ENCODE measurements at places on chromosomes 4 and X.

- no peak for DNase-seq
These were observed 61.3 kb downstream of the SPINK2 start for GRCh38 chr4:56760183-56760582.

DNA sequence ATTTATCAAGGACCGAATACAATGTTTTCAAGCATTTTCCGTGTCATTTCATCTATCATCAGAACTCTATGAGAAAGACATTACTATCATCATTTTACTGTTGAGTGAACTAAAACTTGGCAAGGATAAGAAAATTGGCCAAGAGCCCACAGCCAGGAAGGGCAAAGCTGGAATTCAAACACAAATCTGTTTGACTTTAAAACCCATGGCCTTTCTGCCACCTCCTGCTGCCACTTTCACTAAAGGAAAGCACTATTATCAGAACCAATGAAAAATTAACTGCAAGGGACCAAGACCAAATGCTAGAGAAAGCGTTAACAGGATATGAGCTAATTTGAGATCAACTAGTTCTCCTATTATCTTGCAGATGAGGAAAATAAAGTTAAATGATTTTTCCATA, 2759.2 kb downstream of the ARAP2 start:
- no peak for DNase-seq

DNA sequence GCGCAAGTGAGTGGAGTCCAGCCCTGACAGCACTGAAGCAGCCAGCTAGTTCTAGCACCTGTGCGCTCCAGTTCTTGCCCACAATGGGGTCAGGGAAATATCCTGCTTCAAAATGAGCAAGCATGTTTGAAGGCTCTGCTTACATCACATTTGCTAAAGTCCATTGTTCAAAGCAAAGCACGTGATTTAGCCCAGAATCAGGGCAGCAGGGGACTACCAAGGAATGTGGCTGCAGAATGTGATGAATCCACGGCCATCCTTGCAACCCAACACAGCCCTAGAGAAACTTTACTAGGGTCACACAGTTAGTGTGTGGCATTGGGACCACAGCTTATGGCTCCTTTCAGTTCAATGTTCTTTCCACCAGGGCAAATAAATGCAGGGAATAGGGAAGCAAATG, 47.3 kb upstream of the SMIM31 start:
- DNase-seq, result no peak

DNA sequence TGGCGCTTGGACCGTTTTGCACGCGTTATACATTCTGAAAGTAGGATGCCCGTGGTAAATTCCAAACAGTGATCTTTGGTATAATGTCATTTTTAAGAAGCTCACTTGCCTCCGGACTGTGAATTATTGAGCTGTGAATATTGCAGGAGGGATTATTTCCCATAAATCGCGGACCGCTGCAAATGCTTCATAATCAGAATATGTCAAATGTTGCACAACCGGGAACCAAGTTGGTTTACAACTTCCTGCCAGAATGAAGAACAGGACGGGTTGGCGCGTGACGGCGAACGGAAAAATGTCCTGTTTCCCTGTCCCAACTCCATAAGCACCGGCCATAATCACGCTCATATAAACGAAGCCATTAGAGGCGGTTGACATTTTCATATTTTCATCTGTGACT, 67.6 kb downstream of the SHOX start:
- no peak for DNase-seq

GRCh38 chr4:133151691-133152329, 2.7 kb downstream of the PCDH10 start:
- peak; percentile 8 for DNase-seq

GRCh38 chr4:10203851-10204250, 87.3 kb upstream of the WDR1 start:
- no peak for DNase-seq

DNA sequence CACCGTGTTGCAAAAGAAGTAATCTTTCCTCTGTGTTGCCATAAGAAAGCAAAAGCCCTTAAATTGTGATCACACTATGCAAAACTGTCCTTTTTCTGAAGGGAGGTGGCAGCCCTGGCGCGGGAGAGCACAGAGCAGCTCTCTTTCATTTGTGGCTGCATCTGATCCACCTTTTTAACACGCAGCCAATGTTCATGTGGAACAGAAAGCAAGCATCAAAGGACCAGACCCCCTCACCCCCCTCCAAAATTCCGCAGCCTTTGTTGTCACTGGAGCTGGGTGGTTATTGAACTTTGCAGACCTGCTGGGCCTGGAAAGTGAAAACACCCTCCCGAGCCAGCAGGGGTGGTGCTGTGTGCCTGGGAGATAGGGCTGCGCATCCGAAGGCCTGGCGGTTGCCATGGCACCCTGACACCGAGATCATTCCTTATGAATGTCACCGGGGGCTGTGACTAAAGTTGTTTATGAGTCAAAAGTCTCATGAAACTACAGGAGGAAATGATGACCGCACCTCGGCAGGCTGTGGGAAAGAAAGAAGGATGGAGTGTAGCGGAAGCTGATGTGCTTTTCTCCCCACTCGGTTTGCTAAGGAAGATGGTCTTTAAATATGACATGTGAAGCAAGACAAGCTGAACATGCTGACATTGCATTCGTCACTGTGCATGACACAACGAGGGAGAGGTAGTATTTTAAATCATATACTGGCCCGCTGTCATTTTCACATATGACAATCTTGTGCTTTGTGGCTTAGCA, 367.4 kb downstream of the UNC5C start:
- no peak for DNase-seq

- no peak for DNase-seq
These were observed 30.9 kb downstream of the REELD1 start for GRCh38 chr4:146245246-146245645.

DNA sequence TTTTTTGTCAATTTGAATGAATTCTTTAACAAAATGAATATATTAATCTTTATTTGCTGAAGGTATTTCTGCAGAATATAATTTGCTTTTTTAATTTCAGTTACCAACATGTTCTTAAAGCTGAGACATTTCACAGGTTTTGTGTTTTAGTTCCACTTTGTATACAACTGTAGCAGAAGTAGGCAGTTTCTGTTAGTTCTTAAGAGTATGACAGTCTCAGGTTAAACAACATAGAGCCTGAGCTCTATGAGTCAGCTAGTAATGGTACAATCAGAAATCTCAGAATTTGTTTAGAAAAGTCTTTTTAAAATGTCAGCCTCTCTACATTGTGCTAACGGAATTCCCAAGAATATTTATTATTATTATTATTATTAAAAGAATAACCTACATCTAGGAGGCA, 50.4 kb downstream of the GSTCD start:
- no peak for DNase-seq

- DNase-seq, result no peak
These were observed 22.2 kb downstream of the PSAPL1 start for GRCh38 chr4:7412554-7412912.

- no peak for DNase-seq
These were observed 67.8 kb downstream of the SMC1A start for GRCh38 chrX:53354669-53355068.

GRCh38 chr4:119100655-119101054, 35.0 kb upstream of the MYOZ2 start:
- DNase-seq, result no peak

DNA sequence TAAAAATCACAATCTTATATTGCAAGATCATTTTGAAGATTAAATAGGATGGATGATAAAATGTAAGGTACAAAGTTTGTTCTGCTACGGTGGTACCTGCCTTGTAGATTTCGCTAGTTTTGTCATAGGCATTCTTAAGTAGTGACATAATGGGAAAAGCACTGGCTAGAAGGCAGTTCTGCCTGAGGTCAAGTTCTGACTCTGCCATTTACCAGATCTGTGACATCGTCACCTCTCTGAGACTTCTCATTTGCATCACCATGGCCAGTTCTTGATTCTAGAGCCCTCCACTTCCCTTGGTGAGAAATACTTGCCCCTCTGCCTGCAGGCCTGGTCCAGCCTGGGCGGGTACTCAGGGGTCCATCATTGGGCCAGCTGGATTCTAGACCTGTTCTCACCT, 85.2 kb downstream of the HS3ST1 start:
- no peak for DNase-seq

- no peak for DNase-seq
These were observed 16.4 kb downstream of the SMIM10L2A start for GRCh38 chrX:135437867-135438733.

DNA sequence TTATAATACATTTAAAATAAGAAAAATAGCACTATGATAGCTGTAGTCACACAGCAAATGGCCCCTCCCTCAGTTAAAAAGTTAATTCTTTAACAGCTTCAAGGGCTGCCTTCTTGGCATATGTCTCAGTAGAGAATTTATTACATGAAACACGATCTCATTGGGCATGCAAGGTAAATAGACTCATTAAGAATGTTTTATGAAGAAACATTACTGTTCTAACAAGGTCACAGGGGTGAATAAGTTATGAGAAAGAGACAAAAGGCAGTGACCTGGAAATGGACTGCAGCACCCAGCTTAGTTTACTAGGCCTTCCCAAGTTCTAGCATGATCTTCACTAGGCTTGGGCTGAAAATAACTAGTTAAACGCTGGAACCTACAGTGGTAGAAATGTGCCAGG, 277.7 kb downstream of the NR3C2 start:
- DNase-seq, result no peak

DNA sequence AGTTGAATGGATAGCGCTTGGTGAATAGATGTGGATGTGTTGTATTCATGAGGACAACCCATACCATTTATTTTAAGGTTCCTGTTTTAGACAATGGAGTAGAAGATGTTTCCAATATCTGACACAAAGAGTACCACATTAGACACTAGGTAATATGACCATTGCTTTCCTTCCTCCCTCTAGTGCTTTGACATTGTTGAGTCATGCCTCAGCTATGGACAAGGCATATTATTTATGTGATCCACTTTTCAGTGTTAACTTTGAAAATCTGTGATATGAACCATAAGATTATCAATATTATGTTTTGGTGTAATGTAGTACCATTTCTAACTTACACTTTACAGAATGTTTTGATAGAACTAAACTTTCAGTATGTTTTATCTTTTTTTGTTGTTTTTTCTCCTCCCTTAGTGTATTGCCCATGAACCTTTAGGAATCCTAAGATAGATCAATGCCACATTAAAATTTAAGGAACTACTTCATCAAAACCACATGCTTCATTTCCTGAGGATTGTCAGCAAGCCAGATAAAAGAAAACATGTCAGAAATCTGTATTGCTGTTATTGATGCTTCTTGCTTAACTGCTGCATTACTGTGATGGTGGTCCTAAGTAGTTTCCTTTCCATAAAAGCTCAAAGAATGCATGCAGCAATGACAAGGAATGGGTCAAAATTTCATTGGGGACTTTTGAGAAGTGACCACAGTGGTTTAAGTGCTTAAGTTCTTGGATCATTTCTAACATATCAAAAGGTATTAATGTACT, 105.0 kb downstream of the PCDH7 start:
- peak; percentile 21 for DNase-seq

GRCh38 chr4:25060241-25060962, 29.7 kb upstream of the LGI2 start:
- DNase-seq, result no peak

DNA sequence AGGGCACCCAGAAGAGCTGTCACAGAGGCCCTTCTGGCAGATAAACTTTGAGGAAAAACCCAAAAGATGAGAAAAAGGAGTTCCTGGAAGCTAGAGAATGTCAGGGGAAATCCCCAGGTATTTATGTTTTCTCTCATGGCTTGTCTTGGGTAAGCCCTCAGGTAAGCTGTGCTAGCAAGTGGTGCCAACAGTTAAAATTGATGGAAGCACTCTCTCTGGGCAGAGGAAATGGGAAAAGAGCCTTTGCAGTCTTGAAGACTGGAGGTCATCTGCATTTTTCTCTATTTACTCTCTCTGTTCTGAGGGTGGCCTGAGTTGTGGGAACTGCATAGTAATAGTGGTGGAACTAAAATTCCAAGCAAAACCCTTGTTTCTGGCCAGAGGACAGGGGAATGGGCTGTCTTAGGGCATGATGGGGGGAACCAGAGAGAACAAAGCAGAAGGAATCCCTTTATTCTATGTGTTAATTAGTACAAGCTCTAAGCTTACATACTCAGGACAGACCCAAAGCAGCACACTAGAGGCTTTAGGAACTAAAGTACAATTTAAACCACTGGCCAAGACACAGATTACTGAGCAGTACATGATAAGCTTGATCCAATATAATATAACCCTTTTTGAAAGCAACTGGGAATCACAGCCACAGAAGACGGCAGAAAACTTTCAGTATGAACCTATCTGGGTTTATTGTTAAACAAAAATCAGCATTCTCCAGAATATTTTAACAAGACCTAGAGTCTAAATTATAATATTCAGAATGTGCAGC, 53.3 kb upstream of the SLC10A4 start:
- no peak for DNase-seq

GRCh38 chr4:81459228-81459627, 12.5 kb downstream of the RASGEF1B start:
- DNase-seq, result no peak

- no peak for DNase-seq
These were observed 210.7 kb upstream of the PPP1R2C start for GRCh38 chrX:42988700-42989099.

All from epithelial cell of esophagus (primary cell).